Activated T-cell treated with anti-CD3 and anti-CD28 coated beads for 48 hours (primary cell): ENCODE measurements at places on chromosomes 16 and 17.

DNA sequence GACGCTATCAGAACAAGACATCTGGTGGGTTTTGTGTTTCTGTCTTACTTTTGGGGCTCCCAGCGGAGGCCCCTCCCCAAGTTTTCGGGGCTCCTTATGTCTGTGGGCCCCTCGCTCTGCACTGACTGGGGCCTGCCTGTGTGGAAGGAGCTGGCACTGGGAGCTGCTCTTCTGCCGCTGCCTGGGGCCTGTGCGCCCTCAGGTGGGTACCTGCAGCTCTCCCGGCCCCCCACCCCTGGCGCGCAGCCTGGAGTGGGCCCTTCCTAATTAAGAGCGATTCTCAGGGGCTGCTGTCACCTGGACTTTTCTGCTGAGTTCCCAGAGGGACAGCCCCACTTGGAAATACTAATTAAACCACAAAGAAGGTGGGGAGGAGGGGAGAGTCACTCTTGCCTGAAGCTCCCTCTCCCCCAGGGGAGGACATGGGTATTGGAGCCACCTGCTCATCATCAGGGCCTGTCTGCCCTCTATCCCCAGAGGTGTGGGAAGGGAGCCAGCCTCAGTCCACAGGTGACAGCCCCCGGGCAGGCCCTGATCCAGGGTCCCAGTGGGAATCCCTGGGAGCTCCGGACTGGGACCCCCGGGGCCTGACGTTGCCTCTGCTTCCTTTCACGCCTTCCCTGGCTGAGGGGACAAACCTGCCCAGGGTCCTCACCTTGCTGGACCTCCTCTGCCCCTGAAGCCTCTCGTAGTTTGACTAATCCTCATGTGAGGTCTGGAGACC is 36.5 kb downstream of the GSE1 start:
- no peak for DNase-seq

GRCh38 chr16:3971261-3971660 is 90.7 kb upstream of the CREBBP start:
- no peak for DNase-seq

- DNase-seq = no peak
Measured at GRCh38 chr16:63050391-63050790, 1014.2 kb upstream of the CDH8 start.

GRCh38 chr16:49324703-49325102 is 43.1 kb upstream of the CBLN1 start:
- DNase-seq = no peak

GRCh38 chr17:43524945-43525575 is 21.1 kb downstream of the ETV4 start:
- DNase-seq = no peak
